ENCODE measurements at places on chromosomes 6 and 20.

DNA sequence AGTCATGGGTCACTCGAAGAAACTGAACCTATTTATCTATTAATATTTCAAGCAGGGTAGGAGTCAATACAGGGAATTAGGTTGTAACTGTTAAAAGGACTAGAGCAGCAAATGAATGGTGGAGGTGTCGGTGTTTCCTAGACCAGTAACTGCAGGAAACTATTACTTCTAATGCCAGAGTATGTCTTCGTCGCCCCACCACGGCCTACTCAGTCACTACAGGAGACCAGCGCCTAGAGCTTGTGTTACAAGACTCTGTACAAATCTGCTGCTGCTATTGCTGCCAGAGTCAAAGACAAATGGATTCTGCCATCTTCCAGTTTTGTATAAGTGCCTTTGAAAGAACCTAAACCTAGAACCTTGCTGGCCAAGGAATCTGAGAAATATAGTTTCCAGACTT lies 343.9 kb downstream of the SOX4 start:
- no peak for DNase-seq

GRCh38 chr20:53594068-53595017 lies 704 bp upstream of the ZNF217 start:
- DNase-seq = peak; percentile 95

DNA sequence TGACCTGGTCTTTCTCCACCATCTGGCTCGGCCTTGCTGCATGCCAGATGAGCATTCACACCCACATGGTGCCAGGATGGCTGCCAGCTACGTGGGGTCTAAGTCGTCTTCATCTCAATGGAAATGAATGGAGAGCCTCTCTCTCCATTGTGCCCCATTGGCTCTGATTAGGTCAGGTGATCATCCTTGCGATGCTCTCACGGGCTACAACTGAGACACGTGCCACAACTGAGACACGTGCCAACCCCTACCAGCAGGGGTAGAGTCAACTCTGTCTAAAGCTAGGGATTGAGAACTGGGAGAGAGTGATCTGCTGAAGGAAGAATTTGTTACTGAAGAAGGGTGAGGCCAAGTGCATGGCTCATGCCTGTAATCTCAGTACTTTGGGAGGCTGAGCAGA lies 67.3 kb upstream of the RALY start:
- no peak for DNase-seq

DNA sequence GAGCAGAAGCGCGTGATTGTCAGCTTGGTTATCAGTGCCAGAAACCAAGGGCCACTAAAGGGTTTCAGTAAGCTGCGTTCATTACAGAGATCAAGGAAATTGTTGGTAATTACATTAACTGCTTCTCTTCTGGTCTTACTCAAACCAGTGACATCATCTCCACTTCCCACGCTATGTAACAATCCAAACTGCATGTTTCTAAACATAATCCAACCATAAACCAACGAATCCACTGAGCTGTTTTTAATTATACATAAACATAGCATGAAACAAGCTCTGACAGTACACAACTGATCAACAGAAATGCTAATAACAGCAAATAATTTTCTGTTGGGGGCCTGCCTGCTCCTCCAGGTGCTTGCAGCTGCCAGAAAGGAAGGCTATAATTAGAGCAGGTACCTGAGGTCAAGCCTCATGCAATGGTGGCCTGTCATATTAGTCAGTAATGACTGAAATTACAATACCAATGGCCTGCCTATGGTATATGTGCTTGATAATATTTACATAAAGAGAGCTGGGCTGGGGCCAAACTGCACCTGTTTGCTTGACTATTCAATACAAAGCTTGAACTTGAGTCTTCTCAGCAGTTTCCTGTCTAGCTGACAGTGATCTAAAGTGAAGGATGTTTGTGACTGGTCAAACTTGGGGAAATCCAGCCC lies 40.1 kb downstream of the ILRUN start:
- peak; percentile 52 for DNase-seq

Data from NCI-H345 (cell line).